ENCODE measurements at places on chromosomes 3 and 15.

DNA sequence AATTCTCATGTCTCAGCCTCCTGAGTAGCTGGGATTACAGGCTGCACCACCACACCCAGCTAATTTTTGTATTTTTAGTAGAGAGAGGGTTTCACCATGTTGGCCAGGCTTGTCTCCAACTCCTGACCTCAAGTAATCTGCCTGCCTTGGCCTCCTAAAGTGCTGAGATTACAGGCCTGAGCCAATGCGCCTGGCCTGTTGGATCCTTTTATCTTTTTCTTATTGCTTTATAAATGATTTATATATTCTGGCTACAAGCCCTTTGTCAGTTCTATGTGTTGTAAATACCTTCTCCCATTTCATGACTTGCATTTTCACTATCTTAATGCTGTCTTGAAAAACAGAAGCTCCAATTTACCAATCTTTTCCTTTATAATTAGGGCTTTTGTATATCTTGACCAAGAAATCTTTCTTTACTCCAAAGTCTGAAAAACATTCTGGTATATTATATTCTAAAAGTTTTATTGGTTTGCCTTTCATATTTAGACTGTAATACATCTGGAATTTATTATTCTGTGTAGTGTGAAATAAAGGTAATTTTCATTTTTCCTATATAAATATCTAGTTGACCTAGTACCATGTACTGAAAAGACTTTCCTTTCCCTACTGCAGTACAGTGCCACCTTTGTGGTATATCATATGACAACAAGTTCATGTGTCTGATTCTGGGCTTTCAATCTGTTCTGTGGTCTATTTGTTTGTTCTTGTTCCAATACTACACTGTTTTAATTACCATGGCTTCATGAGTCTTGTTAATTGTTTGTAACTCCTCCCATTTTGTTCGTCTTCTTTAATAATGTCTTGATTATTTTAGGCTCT is 52.9 kb upstream of the RNU6-1 start:
- peak; percentile 19 for DNase-seq

GRCh38 chr15:44144184-44144583 is 50.9 kb downstream of the FRMD5 start:
- no peak for DNase-seq

DNA sequence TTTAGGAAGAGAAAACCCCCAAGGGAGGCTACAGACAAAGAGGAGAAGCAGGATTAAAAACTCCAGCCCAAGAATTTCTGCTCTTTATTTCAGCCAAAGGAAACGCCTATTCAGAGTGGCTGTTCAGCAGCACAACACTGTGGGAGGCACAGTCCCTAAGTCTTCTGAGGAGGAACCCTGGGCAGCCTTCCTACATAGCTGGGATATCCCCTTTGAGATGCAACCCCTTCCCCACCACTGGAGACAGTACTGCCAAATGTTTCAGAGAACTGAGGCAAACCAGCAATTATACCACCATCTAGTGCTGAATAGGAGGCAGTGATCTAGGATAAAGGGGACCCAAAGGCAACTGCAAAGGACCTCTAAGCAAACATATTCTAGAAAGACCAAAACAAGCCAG is 168.1 kb downstream of the VPS13C start:
- no peak for DNase-seq

DNA sequence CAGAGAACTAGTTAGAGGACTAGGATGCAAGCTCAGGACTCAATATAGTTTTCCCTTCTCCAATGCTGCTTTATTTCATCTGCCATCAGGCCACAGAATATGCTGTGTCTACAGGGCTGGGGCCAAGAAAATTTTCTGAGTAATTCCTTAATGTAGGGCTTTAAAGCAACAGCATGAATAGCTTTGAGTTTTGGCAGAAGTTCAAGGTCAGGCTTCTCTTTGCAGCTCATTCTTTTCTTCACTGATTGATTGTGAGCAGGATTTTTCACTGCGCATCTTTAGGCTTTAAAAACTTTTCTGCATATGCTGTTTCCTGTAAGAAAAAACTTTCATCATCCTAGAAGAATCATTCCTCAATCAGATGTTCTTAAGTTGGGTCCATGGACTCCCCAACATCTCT is 4.6 kb downstream of the TMEM108 start:
- DNase-seq = peak; percentile 18

- no peak for DNase-seq
Observed at GRCh38 chr3:197542741-197543454, 12.9 kb downstream of the BDH1 start.

- DNase-seq = no peak
Observed at GRCh38 chr3:38314112-38314763, 32.1 kb downstream of the SLC22A14 start.

- DNase-seq = no peak
Observed at GRCh38 chr15:58232281-58233065, 94.3 kb downstream of the AQP9 start.

GRCh38 chr3:4695846-4696245 is 202.7 kb downstream of the ITPR1 start:
- DNase-seq = no peak

- no peak for DNase-seq
Observed at GRCh38 chr15:71152542-71152941, 37.3 kb downstream of the THSD4 start.

DNA sequence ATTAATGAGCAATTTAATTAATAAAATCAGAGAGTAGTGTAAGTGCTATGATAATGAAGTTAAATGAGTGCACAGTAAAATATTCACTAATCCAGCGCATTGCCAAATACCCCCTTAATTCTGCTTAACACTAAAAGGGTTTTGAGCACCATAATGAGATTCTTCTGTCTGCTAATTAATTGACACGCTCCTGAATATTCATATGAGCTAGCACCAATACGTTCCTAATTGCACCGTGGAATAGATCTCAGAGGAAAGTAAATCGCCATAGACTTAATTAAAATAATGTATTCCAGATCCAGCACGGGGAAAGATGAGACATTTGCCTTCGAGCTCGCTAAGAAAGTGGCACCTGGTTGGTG is 9.6 kb upstream of the FOXB1 start:
- no peak for DNase-seq

- no peak for DNase-seq
Observed at GRCh38 chr3:8255725-8256124, 245.9 kb upstream of the LMCD1 start.

DNA sequence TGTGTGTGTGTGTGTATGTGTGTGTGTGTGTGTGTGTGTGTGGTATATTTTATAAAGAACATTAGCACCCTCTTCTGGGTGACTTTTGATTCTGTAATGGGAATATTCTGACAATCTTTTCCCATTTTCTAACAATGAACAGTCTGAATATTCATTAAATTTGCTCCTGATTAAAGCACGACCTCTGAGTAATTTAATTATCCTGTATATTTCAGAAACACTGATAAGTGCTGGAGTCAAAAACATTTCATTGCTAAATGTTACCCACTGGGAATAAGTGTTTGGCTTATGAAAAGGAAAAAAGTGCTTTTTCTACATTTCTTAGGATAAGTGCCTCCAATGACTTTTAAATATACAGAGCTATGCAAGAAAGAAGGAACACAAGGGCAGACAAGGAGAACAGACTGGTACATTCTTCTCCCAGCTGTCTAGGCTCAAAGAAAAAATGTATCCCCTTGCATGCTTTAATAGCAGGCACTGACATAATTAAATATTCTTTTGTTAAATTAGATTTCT is 32.3 kb upstream of the SYNPR start:
- DNase-seq = peak; percentile 11

GRCh38 chr3:52697632-52697965 is 8.0 kb downstream of the GLT8D1 start:
- no peak for DNase-seq

GRCh38 chr15:51281368-51281967 is 56.9 kb downstream of the CYP19A1 start:
- peak; percentile 38 for DNase-seq

- DNase-seq = no peak
Observed at GRCh38 chr3:47731061-47731460, 50.6 kb downstream of the SMARCC1 start.

DNA sequence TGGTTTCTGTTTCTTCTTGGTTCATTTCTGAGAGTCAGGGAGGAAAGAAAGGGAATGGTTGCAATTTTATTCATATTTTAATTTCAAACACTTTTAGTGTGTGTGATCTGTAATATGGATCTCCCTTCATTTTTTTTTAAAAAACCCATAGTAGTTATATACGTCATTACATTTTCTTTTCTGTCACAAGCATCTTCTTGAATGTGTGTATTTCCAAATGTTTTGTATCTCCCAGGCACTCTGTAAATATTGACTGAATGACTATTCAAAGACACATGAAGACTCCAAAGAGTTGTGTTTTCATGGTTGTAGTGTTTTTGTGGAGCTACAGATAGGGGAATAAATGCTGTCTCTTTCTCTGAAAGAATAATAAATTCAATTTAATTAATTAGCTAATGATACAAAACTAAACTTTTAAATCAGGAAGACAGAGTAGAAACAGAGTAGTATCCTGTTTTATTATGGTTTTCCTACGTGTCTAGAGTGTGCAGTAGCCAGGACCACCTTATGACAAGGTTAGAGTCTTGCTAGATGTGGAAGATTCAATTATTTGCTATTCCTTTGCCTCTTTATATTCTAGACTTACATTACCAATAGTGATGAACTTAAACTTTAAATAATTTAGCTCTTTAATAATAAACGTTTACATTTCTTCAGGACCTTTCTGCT is 35.5 kb downstream of the NECTIN3 start:
- no peak for DNase-seq

GRCh38 chr3:185929192-185930151 is 8.3 kb downstream of the TRA2B start:
- no peak for DNase-seq

- peak; percentile 40 for DNase-seq
Observed at GRCh38 chr3:159839561-159840379, 148.9 kb upstream of the IL12A start.

GRCh38 chr3:176787506-176787905 is 409.8 kb downstream of the TBL1XR1 start:
- no peak for DNase-seq

- peak; percentile 26 for DNase-seq
Observed at GRCh38 chr15:45790325-45790943, 155.6 kb downstream of the SQOR start.

GRCh38 chr3:155064920-155065319 is 15.2 kb upstream of the MME start:
- no peak for DNase-seq

GRCh38 chr3:122921791-122922651 is 105.5 kb downstream of the SEMA5B start:
- no peak for DNase-seq

- no peak for DNase-seq
Observed at GRCh38 chr3:47399016-47399415, 18.2 kb downstream of the PTPN23 start.

DNA sequence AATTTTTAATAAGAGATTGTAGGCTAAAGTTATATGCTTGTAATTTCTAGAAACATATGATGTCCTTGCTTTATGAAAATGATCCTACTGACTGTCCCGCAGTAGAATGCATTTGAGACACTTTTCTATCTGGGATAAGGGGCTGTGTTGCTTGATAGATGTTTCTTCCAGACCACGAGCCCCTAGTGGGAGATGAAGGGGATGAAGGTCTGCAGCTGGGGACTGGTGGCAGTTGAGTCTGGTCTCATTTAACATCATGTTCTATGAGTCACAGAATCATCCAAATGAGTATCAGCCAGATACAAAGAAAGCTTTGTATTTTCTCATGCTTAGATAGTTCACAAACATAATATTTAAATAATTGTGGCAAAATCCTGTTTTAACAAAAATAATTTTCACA is 84.3 kb upstream of the PRTG start:
- peak; percentile 26 for DNase-seq

DNA sequence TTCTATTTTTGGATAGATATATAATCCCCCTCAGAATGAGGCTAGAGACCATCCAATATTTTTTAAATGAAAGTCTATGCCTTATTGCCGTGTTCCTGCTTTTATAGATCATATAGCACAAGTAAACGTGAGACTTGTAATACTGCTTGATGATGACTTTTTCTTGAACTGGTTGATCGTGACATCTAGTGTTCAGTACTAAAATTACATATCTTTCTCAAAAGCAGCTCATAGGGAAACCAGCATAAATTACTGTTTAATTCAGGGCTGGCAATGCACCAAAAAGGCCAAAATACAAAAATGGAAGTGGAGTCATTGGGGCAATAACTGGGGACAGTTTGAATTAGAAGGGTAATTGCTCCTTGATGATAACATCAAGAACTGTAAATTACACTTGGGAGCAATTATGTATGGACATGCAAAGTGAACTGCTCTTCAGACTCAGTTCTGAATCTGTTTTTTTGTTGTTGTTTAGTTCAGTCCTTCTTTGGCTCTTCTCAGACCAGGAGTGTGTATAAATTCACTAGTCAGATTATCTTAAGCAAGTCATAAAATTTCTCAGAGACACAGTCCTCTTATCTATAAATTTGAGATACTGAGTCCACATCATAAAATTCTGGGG is 325.3 kb downstream of the THSD4 start:
- DNase-seq = peak; percentile 66

- peak; percentile 56 for DNase-seq
Observed at GRCh38 chr3:152444029-152444641, 175.4 kb downstream of the MBNL1 start.

DNA sequence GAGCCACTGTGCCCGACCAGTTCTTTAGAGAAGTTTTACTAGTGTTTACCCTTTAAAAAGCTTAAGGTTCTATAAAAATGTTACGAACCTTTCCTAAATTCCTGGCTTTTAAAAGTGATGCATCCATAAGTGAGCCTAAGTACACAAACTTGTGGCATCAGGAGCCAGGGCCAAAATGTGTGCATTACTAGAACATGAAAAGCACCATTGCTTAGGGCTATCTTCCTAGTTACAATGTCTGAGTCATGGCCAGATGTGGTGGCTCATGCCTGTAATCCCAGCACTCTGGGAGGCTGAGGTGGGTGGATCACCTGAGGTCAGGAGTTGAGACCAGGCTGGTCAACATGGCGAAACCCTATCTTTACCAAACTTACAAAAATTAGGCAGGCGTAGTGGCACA is 39.9 kb downstream of the LEO1 start:
- DNase-seq = no peak

DNA sequence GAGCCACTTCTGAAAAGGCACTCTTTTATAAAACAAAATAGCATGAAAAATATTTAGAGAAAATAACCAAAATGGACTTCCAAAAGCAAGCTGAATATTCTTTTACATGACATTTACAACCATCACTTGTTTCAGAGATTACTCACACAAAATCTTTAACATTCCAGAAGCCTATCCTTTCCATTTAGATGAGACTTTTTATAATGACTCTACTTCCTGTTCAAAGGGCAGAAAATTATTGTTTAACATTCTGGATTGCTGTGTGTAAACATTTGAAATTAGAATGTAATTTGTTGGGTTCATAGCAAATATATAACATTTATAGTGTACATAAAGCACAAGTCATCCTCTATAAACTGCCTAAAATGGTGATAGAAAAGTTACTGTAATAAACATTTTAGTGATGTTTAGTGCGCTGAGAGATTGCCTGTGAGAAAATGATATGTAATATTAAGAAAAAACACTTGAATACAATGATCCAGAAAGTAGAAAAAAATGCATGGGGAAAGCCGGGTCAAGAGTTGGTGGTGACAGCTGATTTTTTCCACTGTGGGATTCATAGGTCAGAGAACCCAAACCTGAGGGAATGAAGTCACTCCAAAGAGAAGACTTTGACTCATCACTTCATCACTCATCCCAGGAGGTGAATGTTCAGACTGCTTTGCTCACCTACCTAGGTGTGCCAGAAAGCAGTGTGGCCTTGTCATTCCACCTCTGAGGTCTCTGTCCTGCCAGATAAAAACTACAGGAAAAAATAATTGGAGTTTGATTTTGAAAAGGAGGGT is 305.8 kb downstream of the ARPP21 start:
- DNase-seq = peak; percentile 60

GRCh38 chr3:143170676-143171075 is 51.1 kb downstream of the CHST2 start:
- peak; percentile 64 for DNase-seq
